ENCODE measurements at places on chromosomes 2 and 18.

- DNase-seq, result no peak
Observed at GRCh38 chr2:240449764-240450531, 14.5 kb downstream of the GPC1 start.

DNA sequence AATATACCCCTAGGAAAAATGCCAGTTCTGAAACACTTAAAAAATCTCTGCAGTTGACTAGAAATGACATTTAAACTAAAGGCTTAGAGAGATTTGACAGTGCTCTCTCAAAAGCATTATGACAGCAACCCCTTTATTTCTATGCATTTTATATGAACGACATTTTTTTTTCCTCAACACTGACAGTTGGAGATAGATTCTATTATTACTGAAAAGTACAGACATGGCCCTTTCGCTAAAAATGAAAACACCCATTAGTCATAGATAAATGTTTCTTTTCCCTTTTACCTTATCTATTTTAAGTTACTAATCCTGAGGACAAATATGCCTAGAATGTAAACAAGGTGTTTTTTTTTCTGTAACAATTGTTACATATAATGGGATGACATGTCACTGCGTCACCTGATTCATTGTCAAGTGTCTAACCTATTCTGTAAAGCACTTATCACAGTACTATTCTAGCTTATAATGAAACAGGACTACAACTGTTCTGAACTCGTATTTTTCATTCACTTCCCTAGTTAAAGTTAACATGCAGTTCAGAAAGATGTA, 1169.6 kb upstream of the CRIM1 start:
- no peak for DNase-seq

DNA sequence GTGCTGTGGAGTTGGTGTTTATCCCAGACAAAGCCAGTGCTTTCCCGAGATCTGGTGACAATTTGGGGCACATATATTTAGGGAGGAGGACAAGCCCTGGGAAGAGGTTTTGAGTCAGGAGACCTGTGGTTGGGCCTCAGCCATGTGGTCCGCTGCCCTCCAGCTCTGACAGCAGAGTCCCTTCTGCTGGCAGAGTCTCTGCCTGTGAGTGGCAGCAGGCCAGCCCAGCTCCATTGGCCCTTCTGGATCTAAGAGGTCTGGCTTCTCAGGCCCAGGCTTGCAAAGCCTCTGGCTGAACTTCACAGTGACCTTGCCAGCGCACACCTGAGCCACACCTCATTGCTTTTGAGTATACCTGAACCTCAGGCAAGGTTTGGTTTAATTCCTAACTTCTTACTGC, 115.3 kb downstream of the BCL2L11 start:
- no peak for DNase-seq

GRCh38 chr2:95007822-95008221, 17.7 kb upstream of the MAL start:
- DNase-seq, result no peak

GRCh38 chr18:67363694-67364093, 152.8 kb downstream of the DSEL start:
- DNase-seq, result no peak

GRCh38 chr2:53701221-53701620, 66.4 kb upstream of the CHAC2 start:
- DNase-seq, result no peak

DNA sequence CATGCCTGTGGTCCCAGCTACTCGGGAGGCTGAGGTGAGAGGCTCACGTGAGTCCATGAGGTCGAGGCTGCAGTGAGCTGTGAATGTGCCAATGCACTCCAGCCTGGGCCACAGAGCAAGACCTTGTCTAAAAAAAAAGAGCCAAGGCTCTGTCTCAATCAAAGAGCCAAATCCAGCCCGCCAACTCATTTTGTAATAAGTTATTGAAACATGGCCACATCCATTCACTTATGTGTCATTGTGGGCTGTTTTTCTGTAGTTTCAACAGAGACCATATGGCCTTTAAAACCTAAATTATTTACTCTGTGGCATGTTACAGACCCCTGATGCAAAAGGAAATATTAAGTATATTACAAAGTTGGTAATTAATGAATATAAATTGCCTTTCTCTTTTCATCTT, 60.8 kb downstream of the GPR39 start:
- DNase-seq, result peak; percentile 28

DNA sequence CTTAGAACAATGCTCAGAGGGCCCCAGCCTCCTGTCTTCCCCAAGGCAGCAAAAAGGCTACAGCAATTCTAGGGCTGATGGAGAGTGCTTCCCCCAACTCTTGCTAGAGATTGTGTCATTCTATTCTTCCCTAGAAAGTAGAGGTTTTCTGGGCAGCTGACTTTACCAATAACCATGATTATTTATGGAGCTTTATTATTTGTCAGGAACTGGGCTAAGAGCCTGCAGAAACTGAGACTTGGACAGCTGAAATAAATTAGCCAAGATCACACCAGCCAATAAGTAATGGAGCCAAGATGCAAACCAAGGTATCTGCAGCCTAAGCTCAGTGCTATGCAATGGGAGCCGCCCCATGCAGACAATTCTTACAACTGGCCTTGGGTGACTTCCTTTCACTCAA, 84.8 kb downstream of the CCBE1 start:
- DNase-seq, result peak; percentile 85

GRCh38 chr2:234289834-234290590, 206.9 kb downstream of the ARL4C start:
- peak; percentile 87 for DNase-seq

DNA sequence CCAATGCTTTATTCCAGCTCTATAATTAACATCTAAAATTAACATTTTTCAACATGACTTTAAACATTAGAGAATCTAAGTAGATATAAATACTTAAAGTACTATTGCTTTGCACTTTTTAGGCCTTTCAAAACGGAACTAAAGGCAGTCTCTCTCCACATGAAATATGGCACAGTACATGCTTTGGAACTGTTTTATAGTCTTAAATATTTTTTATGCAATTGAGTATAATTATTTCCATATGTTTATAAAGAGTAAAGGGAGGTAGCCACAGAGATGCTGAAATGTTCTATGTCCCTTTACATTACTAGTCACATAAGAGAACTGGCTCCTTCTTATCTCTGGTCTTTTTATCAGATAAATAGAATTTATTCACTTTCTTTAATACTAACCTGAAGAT, 674.0 kb downstream of the PLCL1 start:
- no peak for DNase-seq

- peak; percentile 18 for DNase-seq
Observed at GRCh38 chr2:164479460-164479859, 141.8 kb downstream of the GRB14 start.

- DNase-seq, result no peak
Observed at GRCh38 chr2:138034536-138034935, 70.3 kb downstream of the HNMT start.

- peak; percentile 75 for DNase-seq
Observed at GRCh38 chr2:134189009-134189720, 64.7 kb upstream of the MGAT5 start.

- no peak for DNase-seq
Observed at GRCh38 chr2:127535918-127536317, 435 bp downstream of the MYO7B start.

- DNase-seq, result no peak
Observed at GRCh38 chr2:41933046-41933420, 114.8 kb upstream of the PKDCC start.

DNA sequence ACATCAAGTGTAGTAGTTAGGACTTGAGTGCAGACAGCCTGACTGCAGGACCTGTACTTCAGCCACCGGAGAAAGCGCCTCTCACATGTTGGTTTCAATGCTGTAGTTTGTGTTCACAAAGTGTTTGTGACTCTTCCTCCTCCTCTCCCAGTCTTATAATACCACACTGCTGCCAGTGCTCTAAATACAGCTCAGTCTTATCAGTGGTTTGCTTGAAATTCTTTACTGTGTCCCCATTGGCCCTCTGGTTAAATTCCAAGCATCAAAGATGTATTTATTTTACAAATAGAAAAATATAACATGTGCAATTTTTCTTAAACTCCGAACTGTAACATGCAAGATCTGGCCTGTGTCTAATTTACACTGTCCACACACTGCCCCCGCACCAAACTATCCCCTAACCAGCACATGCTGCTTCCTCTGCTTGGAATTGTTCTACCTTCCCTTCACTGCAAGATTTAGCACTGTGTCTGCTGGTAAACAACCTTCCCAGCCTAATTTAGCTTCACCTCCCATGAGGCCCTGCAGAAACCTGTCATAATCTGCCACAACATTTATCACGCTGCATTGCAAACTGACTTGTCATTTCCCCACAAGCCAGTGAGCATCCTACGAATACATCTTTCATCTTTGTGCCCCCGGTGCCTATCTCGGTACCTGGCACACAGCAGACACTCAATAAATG, 77.1 kb downstream of the SUMO1 start:
- no peak for DNase-seq

GRCh38 chr2:136305517-136306192, 187.7 kb upstream of the CXCR4 start:
- no peak for DNase-seq

DNA sequence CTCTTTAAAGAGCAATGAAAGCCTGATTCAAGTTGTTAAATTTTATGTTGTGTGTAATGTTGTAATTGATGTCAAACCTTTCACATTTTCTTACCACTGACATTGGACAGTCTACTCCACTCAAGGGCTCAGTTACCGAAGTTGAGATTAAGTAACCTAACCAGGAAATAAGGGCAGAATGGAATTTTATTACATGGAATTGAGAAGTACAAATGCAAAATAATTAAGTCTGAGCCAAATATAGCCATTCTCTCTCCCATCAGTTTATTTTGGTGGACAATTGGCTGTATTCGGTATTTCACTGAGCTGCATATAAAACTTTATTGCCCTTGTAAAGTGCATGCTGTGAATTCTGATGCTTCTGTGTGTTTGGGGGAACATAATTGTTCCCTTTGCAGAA, 231.5 kb downstream of the TTC32 start:
- no peak for DNase-seq

DNA sequence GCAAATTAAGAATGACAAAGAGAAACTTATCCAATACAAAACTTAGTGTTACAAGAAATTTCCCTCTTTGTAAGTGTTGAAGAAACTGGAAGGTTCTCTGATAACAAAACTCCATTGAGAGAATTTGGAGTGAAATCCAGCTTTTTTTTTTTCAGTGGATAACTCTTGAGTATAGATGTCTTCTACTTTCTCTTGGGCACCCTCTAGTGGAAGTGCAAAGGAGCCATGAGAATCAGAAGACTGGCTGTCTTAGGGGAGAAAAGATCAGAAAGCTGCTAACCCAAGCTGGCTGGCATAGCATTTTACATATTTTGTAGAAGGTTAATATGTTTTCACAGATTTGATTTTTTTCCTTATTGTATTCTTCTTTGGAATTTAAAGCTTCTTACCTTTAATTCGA, 138.8 kb upstream of the SATB2 start:
- DNase-seq, result no peak

DNA sequence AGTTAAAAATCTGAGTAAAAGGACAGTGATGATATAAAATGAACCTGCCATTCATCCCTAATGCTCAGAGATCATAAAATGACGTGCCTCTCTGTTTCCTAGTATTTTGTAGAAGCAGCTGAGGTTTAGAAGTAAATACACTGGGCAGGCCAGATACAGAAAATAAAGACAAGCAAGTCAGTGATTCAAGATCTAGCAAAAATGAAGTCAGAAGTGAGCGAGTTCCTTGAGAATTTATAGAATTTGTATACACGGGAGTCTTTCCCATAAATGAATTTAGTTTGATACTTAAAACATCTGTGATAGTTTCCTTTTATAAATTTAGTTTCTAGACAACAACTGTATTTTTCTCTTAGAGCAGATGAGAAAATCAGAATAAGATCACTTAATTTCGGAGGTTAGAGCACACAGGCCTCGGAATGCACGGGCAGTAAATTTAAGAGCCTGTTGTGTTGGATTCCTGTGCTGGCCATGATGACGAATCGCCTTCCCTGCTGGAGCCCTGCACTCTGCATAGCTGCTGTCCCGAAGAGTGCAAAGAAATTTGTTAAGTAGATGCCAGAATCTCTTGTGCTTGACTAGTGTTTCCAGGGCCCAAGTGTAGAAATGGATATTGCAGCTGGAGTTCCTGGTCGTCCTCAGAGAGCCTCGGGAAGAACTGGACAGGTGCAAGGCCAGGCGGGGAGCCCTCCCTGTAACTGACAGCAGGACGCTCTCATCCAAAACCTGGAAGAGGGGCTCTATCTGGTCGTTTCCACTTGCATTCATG, 83.7 kb upstream of the RBM44 start:
- no peak for DNase-seq

DNA sequence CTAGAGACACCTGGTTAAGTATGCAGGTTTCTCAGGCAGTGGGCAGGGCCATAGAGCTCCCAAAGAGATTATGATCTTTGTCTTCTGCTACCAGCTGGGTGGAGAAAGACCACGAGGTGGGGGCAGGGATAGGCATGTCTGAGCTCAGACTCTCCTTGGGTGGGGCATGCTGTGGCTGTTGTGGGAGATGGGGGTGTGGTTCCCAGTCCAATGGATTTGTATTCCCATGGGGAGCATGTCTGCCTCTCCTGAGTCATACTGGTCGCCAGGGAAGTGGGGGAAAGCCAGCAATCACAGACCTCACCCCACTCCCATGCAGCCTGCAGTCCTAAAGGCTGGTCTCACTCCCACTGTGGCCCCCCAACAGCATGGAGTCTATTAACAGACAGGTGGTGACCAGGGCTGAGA, 31.4 kb upstream of the RHOB start:
- no peak for DNase-seq

- no peak for DNase-seq
Observed at GRCh38 chr2:185050804-185051203, 452.5 kb downstream of the ZNF804A start.

GRCh38 chr18:79504034-79504433, 108.3 kb downstream of the NFATC1 start:
- DNase-seq, result no peak

DNA sequence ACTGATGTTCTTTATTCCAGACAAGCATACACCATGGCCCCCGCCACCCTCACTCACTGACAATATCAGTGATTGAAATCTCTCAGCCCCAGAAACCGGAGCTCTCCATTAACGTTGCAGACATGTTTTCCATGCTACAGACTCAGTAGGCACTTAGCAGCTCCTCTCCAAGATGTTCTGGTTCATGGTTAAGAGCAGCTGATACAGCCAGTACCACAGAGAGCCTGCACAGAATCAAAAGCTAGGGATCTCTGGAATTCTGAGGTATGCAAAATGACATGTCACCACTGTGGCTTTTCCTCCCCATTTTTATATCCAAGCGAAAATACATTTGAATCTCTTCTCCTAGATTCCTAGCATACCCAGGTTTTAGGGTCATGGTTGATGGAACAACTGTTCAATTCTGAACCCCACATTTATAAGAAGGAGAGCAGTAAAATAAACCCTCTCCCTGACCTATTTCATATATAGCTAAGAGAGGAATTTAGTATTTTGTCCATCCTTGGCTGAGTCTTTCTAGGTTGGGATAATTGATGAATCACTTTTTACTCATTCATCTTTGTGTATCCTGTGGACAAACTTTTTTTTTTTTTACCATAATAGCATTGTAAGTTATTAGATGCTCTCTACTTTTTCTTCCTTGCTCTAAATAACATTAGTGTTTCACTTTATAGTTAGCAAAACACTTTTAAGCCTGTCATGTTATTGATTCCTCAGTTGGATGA, 488.4 kb upstream of the PIK3C3 start:
- no peak for DNase-seq

GRCh38 chr2:207357216-207357615, 172.5 kb upstream of the CREB1 start:
- DNase-seq, result no peak

GRCh38 chr2:227545990-227546389, 52.7 kb upstream of the SCYGR2 start:
- no peak for DNase-seq

- no peak for DNase-seq
Observed at GRCh38 chr2:192203876-192204275, 9.1 kb upstream of the TMEFF2 start.

GRCh38 chr2:217988840-217989204, 14.0 kb downstream of the TNS1 start:
- no peak for DNase-seq

- peak; percentile 30 for DNase-seq
Observed at GRCh38 chr2:12718015-12718671, 1.4 kb downstream of the TRIB2 start.
